ENCODE measurements at places on chromosomes 4 and X.

DNA sequence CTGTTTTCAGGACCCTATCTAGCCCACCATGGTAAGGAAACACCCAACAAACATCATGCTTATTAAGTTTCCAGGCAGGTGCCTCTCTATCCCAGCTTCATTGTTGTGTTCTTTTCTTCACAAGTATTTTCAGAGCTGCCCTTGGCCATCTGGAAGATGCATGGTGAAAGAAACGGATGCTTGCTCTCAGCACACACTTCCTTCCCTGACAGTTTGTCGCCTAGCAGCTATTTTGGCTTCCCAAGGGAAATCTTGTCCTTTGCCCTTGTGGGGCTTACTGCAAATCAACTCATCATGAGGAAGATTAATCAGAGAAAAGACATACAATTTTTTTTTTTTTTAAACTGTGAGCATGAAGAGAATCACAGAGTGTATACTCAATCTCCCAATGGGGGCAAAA is 128.8 kb downstream of the ASMT start:
- no peak for DNase-seq

DNA sequence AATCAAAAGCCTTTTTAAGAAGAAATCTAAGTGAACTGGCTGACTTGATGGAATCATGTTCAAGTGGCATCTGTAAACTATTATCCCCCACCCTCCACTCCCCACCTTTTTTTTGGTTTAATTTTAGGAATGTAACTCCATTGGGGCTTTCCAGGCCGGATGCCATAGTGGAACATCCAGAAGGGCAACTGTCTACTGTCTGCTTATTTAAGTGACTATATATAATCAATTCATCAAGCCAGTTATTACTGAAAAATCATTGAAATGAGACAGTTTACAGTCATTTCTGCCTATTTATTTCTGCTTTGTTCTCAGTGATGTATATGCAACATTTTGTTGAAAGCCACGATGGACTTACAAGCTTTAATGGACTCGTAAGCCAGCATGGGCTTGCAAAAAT is 162.3 kb downstream of the STIM2 start:
- DNase-seq, result no peak

GRCh38 chr4:150960818-150961217 is 54.3 kb downstream of the LRBA start:
- DNase-seq, result peak; percentile 23

GRCh38 chr4:17665346-17665745 is 50.9 kb downstream of the MED28 start:
- DNase-seq, result no peak

DNA sequence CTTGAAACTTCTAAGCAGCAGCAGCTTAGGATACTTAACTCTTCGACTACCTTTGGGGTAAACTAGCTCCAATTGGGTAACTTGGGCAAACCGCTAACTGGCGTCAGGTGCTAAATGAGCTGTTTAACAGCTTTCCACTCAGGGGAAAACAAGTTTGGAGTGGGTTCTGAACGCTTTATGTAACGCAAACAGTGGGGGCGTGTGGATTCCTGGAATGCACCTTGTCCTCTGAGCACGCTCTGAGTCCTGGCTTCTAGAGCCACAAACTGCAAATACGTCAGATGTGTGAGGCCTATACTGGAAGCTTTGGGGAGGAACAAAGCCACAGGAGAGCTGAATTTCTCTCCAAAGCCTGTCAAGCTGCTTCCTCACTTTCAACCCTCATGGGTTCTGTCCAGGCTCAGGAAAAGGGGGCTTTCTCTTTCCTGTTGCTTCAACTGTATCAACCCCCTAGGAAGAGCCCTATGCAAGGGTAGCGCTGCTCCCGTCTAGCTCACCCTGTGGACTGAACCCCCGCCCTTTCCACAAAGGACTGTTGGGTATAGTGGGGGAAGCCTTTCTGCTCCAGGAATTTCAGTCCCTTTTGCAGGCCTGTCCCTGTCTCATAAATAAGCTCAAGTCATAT is 4.5 kb upstream of the WDR1 start:
- no peak for DNase-seq

- no peak for DNase-seq
Measured at GRCh38 chr4:139988863-139989765, 164.9 kb downstream of the MAML3 start.

DNA sequence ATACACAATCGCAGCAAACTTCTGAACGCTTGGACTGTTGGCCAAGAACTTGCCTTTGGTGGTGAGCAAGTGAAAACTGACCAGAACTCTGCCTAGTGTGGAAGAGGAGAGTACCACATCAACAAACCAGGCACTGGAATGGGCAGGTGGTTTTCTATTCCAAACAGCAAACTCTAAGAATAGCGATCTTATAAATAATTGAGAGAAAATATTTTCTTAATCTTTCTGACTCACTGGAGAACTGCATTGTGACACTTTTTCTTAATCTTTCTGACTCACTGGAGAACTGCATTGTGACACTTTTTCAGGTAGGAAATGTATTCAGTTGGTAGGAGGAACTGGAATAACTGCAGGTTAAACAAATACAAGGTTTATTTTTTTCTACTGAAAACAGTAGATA is 57.0 kb upstream of the SORBS2 start:
- no peak for DNase-seq

DNA sequence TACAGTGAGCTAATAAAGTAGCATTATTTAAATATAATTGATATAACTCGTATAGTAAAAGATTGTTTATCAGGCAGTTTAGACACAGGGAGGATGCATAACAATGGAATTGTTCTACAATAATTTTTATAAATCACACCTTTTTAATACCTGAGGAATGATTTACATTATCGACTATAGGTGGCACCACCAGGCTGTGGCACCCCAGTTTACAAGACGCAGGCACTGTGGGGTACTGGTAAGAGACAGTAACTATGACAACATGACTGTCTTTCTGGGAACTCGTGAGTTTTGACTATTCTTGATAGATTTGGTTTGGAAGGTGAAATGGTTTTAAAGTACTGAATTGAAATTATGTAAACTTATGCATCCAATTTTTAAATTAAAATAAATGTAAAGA is 27.1 kb upstream of the STBD1 start:
- DNase-seq, result no peak

GRCh38 chr4:123352240-123352945 is 44.2 kb upstream of the SPRY1 start:
- DNase-seq, result no peak

DNA sequence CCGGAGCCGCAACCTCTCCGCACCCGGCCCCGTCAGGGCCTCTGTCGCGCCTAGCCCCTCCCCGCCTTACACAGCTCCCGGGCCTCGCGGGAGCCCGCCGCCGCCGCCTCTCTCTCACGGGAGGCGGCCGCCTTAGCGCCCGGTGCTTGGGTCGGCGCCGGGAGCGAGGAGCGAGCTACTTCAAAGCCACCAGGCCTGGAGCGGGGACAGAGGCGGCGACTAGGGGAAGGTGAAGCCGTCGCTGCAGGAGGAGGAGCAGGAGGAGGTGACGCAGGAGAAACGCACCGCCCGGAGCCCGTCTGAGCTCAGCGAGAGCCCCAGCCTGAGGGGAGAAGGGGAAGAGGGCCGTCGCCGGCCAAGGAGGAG is 250 bp downstream of the USP9X start:
- DNase-seq, result no peak

DNA sequence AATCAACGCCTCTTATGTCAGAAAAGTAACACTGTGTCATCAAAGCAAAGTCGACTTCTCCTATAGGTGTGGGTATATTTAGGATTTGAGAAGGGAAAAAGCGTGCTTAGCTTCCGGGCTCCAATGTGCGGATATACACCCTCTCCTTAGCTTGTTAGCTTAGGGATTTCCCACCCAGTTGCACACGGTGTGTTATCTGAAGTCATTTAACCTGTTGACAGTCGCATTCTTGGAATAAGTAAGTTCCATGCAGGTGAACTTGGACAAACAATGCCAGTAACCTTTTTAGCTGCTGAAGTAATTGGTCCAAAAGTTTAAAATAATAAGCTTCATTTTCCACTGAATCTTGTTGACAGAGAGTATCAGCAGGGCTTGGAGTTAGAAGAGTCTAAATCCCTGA is 113.7 kb downstream of the SHROOM3 start:
- DNase-seq, result no peak

DNA sequence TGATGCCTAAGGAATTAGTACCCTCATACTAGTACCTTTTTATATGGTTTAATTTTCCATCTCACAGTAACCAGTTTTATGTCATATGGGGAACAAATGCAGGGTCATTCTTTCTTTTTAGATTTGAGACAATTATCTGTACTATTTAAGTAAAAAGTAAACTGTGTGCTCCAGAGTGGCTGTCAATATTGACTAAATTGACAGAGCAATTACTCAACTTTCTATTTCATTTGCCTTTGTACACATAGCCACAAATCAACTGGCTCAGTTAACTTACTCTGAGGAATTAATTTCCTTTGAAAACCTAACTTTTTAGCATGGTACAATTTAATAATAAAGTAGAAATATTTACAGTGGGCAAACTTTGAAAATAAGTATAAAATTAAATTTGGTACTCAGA is 28.5 kb upstream of the TEX13C start:
- no peak for DNase-seq

DNA sequence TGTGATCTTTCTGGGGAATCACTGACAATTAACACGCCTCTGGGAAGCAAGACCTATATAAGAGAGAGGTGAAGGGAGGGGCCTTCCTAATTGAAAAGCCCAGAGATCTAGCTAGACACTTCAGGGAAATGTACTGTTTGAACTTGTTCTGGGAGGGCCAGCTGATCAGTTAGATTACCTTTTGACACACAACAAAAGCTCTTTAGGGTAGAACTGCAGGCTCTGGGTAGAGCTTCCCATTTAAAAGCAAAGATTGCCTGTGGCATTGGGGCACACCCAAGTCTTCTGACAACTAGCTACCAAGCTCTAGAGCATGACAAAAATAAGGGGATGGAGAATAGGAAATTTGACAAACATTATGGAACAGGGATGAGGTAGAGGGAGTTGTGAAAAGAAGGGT is 26.3 kb downstream of the AREG start:
- DNase-seq, result no peak

DNA sequence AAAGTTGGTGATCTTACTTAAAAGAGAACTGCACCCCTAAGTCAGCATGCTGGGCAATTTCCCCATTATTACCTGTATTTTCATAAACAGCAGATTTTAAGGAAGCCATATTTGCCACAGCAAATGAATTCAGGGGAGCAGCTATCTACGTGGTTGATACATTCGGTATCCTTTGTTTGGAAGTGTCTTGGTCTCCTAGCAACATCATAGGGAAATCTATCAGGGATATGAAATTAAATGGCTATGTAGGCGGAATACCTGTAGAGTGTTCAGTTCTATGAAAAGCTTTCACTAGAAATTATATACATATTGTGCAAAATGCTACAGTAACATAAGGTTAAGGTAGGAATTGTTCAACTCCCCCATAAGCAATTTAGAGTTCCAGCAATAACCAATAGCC is 157.2 kb upstream of the EMCN start:
- no peak for DNase-seq

- no peak for DNase-seq
Measured at GRCh38 chr4:38982361-38983095, 49.7 kb downstream of the TMEM156 start.

GRCh38 chrX:154090731-154091130 is 6.8 kb downstream of the MECP2 start:
- no peak for DNase-seq

- no peak for DNase-seq
Measured at GRCh38 chrX:53247928-53248327, 22.9 kb upstream of the KDM5C start.

DNA sequence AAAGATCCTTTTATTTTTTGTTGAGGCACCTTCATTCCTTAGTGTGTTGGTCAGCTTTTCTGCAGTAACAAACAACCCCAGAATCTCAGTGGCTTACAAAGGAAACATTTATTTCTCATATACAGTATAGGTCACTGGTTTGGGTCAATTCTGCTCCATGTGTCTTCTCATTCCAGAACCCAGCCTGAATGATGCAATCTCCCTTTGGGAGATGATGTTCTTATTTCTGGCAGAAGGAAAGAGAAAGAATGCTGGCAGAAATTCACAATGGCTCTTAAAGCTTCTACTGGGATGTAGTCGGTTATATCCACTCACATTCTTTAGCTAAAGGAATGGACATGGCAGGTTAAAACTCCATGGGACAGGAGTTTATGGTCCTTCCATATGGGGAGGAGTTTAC is 42.3 kb downstream of the IDS start:
- DNase-seq, result no peak

GRCh38 chr4:187618701-187619281 is 376.8 kb upstream of the ZFP42 start:
- DNase-seq, result no peak

- peak; percentile 28 for DNase-seq
Measured at GRCh38 chr4:84167564-84167963, 331.5 kb downstream of the NKX6-1 start.

DNA sequence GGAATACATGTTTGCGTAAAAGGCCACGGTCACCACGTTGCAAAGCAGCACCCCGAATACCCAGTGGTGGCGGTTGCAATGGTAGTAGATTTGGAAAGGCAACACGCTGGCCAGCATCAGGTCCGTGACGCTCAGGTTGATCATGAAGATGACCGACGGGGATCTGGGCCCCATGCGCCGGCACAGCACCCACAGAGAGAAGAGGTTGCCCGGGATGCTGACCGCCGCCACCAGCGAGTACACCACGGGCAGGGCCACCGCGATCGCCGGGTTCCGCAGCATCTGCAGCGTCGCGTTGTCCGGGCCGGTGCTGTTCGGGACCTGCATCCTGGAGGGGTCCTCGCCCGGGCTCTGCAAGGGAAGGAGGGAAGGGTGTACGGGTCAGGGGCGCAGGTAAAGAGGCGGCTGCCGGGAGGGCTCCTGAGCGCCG is 13.5 kb upstream of the ASMTL start:
- DNase-seq, result no peak

- no peak for DNase-seq
Measured at GRCh38 chrX:153549231-153549630, 31.8 kb downstream of the ATP2B3 start.

DNA sequence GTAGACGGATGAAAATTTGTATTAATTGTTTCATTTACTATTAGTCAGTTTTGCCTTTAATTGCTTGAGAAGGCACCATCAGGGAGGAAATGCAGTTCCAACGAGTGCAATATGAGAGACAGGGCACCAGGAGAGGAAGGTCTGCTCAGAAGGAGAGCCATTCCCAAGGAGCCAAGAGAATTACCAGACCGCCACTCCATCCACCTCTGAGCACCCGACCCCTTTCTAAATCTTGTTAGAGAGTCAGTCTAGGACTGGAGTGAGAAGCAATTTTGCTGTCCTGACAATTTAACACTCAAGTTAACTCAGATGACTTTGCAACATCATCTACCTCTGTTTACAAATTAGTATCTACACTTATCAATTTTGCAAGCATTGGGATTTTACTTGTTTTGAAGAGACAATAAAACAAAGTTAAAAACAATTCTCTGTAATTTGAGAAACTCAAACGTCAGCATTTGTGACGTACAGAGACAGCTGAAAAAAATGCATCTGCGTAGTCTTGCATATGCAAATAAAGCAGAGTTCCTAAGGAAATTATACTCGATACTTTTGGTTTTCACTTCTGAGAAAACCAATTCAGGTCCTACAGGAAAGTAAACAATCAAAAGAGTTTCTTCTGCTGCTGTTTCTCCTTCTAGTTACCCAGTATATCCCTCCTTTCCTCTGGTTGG is 1704.7 kb upstream of the TENM3 start:
- DNase-seq, result no peak
